ENCODE measurements at places on chromosomes 5 and 9.

DNA sequence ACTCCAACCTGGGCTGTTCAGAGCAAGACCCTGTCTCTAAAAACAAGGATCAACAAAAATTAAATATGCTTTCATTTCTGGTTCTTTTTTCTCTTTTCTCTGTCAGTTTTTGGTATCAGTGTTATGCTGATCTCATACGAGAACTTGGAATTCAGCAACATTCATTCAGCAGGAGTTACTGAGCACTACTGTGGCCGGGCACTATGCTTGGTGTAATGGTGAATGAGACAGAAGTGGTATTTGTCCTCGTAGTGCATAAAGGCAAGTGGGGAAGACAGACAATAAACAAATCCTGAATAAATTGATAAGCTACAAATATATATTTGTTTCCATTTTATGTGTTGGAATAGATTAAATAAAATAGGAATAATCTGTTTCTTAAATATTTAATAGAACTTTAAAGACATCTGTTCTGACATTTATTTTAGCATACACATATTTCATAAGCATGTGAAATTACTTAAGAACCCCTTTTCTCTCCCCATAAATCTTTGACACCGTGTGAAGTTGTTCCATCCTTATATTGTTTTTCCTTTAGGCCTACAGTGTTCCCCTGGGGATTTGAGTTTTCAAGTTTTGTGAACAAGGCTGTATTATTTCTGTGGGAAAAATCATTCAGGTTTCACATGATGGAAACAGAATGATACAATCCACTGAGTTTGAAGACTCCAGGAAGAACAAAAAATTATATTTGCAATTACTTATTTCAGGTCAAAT lies 24.6 kb downstream of the UBAP1 start:
- ATAC-seq, result no peak

GRCh38 chr9:126799034-126799433 lies 5.8 kb upstream of the ZBTB43 start:
- ATAC-seq, result no peak

DNA sequence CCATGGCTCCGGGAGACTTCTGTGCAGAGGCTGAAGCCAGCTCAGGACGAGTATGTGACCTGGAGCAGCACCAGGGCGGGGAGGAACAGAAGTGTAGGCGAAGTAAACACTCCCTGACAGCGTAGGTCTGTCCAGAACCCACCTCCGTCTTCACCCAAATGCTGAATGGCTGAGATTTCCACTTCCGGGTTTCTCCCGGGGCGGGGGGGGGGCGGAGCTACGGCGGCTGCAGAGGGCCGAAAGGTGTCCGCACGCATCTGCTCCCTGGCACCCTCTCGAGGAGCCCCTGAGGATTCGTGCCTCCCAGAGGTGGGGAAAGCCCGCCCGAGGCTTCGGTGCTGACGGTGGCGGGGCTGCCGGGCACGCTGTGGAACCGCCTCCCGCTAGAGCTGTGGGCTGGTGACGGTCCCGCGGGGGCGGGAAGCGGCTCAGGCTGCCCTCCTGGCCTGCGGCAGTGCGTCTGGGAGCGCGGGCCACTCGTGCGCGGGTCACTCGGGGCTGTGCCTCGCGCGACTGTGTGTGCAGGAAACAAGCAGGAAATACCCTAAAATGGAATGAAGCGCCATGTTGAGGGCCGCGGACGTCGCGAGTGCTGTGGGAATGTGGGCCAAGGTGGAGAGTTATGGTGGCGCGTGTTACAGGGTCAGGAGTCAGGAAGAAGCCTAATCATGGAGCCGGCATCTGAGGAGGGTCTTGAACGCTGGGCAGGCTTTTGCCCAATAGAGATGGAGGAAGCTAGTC lies 1425.4 kb downstream of the FOXD4L5 start:
- ATAC-seq, result no peak

- ATAC-seq, result no peak
These were observed 84.3 kb upstream of the SHB start for GRCh38 chr9:38153152-38153909.

- ATAC-seq, result no peak
These were observed 481.6 kb downstream of the SPATA31A7 start for GRCh38 chr9:61671276-61671973.

DNA sequence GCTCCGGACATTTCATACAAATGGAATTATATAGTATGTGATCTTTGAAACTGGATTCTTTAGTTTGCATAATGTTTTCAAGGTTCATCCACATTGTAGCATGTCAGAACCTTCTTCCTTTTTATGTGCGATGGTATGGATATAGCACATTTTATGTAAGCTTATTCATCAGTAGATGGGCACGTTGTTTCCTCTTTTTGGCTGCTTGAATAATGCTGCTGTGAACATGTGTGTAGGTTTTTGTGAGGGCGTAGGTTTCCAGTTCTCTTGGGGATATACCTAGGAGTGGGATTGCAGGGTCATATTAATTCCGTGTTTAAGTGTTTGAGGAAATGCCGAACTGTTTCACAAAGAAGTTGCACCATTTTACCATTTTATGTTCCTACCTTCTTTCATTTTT lies 187.8 kb downstream of the NR3C1 start:
- ATAC-seq, result no peak

GRCh38 chr5:22842574-22842973 lies 10.6 kb downstream of the CDH12 start:
- no peak for ATAC-seq
